ENCODE measurements at places on chromosomes 2 and 18. TPM values are rescaled to one million over a fixed set of nuclear protein-coding genes. Genes with fewer than 3 reads are reported as not detected.

The SERPINB12 gene
- total RNA-seq = not detected

The BOLL gene
- total RNA-seq = not detected

The PAX8 gene
- total RNA-seq = 0.28 TPM

The COL6A3 gene
- total RNA-seq = 1,501 TPM

The MALL gene
- 1.6 TPM for total RNA-seq

The MARCO gene
- not detected for total RNA-seq

The RAB17 gene
- not detected for total RNA-seq

The ARMC9 gene
- 46.6 TPM for total RNA-seq

The SCG2 gene
- total RNA-seq = 0.56 TPM

The LRRC30 gene
- total RNA-seq = not detected

The HS1BP3 gene
- total RNA-seq = 9.0 TPM

The SLC30A3 gene
- total RNA-seq = under 0.01 TPM

- DNase-seq = no peak
Measured at GRCh38 chr2:205776139-205776538, 93.8 kb downstream of the NRP2 start.

DNA sequence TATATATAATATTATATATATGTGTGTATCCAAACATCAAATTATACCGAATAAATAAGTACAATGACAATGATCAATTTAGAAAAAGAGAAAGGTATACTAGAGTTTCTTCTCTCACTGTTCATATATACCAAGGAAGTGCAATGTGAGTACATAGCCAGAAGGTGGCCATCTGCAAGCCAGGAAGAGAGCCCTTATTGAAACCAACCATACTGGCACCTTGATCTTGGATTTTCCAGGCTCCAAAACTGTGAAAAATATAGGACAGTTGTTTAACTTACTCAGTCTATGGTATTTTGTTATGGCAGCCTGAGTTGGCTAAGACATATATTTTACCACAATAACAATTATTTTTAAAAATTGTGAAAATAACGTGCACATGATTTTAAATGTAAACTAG is 1490.2 kb upstream of the SLC39A10 start:
- no peak for DNase-seq

- no peak for DNase-seq
Measured at GRCh38 chr18:48263914-48264902, 145.0 kb downstream of the ZBTB7C start.

- DNase-seq = peak; percentile 94
Measured at GRCh38 chr2:75587954-75588587, 27.3 kb upstream of the EVA1A start.

GRCh38 chr18:3120356-3120755 is 99.4 kb downstream of the MYOM1 start:
- DNase-seq = no peak

DNA sequence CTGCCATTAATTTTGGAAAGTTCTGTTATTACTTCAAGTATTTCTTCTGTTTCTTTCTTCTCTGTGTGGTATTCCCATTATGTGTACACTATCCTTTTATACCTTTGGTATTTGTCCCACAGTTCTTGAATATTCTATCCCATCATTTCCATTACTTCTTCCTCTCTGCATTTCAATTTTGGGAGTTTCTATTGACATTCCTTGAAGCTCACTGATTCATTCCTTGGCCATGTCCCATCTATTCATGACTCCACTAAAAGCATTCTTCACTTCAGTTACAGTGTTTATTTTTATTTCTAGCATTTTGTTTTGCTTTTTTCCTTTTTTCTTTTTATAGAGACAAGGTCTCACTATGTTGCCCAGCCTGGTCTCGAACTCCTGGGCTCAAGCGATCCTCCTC is 30.3 kb downstream of the PROC start:
- peak; percentile 69 for DNase-seq

DNA sequence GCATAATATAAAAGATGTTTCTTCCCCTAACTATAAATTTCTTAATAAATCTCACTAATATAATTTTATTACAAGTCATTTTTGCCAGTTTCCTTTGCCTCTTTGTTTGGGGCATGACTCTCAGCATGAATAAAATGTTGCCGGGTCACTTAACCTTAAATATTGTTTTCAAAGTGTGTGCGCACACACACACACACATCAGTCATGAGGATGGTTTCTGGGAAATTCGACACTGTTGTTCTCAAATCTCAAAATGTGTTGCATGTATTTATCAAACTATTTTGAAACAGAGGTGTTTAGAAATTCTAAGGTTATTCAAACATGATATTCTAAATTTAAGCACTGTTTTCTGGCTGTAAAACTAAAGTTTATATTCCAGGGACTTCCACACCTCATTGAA is 31.5 kb downstream of the FAP start:
- DNase-seq = no peak

DNA sequence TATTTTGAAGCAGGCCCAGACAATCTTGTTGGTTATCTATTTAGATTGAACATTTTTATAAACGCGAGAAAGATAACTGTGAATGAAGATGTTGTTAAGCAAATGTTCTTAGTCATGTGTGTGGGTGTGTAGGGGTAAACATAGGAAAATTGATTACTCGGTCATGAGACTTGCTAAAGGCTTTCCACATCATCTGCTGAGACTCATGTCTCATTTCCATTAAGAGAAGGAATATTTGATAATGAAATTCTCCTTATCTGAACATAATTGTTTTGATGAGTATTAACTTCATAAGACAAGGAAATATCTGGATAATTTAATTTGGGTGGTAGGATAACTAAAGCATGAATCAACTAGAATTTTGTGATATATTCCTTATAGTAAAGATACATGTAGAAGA is 19.7 kb downstream of the CCDC102B start:
- DNase-seq = peak; percentile 84

DNA sequence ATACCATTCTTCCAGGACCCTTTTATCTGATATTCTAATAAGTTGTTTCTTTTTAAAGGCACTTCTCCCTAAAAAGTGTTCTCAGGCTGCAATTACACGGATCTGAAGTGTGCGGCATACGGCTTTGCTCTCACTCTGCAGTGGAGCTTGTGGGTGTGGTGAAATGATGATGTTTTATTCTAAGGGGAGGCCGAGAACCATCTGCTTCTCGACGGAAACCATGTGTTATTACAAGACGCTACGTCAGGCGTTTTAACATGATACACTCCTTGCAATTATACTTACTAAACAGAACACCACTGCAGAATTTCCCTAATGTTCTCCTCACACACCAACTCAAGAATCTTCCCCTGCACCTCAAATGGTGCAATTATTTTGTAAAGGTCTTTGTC is 34.9 kb upstream of the CTDP1 start:
- peak; percentile 74 for DNase-seq

DNA sequence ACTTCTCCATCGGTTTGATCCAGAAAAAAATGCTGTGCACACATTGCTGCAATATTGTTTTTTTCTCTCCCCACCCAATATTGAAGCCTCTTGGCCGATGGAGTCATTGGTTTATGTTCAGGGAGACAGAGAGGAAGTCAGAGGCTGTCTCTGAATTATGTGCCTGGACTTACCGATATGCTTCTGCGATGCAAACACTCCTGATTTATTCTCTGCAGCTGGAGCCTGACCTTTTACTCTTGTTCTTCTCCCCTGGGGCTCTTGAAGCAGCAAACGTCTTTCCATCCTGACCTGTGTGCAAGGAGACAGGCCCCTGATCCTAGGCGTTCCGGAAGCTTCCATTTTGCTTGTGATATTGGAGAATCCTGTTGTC is 99.6 kb downstream of the PTGR3 start:
- no peak for DNase-seq

DNA sequence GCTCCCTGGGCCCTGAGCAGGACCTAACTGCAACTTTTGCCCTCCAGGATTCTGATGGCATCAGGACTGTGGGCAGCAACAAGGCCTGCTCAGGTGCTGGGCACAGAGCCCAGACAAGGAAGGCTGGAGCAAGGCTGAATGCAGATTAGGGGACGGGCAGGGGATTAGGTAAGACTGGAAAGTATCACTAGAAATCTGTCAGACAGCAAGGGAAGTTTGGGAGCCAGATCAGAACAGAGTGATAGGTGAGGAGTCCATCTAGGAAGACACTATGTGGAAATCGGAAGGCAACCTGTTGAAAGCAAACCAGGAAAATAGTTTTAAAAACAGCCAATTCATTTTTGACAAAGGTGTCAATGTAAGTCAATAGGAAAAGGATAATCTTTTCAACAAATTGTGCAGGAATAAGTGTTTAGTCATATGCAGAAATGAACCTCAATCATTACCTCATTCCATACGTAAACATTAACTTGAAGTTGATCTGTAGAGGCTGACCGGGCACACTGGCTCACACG is 56.4 kb upstream of the STPG4 start:
- DNase-seq = no peak

GRCh38 chr18:12532661-12533060 is 124.9 kb downstream of the PRELID3A start:
- DNase-seq = no peak

- no peak for DNase-seq
Measured at GRCh38 chr2:233049194-233049761, 10.9 kb upstream of the INPP5D start.

Data from IMR-90 (cell line).